ENCODE measurements at places on chromosomes 7 and 10.

GRCh38 chr10:78137147-78137546 is 103.5 kb downstream of the RPS24 start:
- ATAC-seq: no peak

DNA sequence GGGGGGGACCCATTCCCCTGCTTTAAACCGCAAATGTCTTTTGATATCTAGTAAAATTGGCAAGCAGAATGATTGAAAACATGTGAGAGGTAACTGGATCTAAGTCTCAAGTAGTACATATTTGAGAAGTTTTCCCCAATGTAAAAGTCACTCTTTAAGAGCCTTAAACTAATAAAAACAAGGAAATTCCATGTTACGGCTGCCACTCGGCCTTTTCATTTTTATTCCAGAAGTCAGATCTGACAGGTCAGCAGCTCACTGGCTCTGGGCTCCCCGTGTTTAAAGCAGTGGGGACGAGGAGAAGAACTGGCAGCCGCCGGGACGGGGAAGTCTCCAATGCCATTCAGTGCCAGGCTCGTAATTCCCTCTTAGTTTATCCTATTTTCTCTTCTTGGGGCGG is 80.7 kb downstream of the CUX1 start:
- ATAC-seq: peak; percentile 67

- ATAC-seq: no peak
Measured at GRCh38 chr10:44391981-44392380, 7.1 kb upstream of the CXCL12 start.

DNA sequence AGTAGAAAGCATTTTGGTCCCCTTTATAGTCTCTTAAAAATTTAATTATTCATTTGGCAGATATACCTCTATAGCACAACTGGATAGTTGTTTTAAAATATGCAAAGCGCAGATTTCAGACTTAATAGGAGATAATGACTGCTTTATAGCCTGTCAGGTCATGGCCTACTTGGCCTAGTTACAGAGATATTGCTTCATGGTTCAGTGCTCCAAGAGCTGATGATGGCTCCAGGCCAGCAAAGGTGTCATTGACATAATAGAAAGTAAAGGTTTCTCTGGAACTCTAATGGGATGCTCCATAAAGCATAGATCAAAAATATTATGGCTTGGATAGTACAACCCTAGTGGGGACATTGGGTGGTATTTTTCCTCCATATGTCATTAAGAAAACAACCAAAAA is 285.7 kb downstream of the NXPH1 start:
- ATAC-seq: no peak

Data from SK-N-SH treated with all-trans-retinoic acid at 6 μM for 48 hours (cell line).